AG04450 (cell line): ENCODE measurements at places on chromosomes 3 and 15.

GRCh38 chr15:53520996-53521395, 238.5 kb downstream of the WDR72 start:
- no peak for DNase-seq

DNA sequence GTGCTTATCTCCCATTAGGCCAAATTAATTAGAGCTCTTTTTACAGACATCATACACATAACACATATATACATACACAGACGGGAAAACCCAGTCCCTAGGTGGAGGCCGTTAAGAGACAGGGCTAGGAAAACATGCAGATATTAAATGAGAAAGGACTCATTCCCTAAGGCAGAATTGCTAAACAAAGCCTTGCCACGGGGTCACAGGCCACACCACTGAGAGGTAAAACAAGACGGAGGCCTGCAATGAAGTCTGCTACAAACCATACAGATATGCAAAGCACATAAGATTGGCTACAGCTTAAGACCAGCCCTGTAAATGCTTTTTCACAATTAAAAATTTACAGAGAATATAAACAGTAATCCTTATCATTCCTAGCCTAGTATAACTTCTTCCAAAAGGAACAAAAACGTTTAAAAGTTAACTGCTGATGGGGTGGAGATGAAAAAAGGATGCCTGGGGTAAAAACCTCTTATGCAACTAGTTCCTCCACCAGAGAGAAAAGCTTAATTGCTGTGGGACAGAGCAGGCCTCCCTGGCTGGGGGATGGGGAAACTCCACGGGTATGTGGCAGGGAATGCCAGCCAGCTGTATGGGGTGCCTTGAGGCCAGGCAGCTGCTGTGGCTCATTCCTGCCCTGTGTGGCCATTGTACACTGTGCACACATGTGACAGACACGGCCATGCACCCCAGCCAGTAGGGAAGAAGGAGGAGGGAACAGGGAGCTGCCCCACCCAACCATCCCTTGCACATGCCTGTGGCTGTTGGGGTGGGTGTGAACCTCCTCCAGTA, 481.4 kb upstream of the LMCD1 start:
- DNase-seq = no peak

- peak; percentile 6 for DNase-seq
Observed at GRCh38 chr3:98329392-98330124, 24.1 kb upstream of the OR5K4 start.

GRCh38 chr3:165075695-165076094, 2.6 kb downstream of the SI start:
- DNase-seq = no peak

DNA sequence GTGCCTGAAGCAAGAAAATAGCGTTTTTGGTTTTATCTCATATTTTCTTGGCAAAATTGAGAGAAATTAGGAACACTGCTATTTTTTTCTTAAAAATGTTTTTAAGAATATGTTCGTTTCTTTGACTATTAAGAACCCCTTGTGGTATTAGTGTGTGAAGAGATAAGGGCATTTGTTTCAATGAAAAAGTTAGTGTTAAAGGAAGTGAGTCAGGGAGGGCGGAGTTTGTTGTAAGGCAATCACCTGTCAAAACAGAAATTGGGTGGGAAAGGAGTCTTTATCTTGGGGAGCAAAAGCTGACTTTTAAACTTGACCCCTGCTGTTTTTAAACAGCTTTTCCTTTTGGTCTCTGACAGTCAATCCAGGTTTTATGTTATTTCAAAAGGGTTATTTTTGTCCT, 4.2 kb downstream of the RAP2B start:
- no peak for DNase-seq

GRCh38 chr3:111152496-111152895, 80.9 kb downstream of the NECTIN3 start:
- peak; percentile 34 for DNase-seq

DNA sequence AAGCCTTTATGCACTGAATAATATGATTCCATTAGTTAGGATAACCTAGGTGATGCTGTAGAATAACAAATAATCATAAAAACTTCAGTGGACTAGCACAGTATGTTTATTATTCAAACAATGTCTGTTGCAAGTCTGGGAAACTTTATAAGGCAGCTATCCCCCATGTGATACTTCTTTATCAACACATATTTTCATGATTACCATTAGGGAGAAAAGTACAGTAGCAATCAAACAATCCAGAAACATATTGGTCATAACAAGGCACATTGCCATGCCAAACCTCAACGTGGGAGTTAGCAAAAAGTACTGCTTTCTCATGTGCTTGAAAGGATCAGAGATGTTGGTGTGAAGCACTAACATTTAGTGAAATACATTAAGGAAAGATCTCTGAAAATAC, 35.5 kb downstream of the EOMES start:
- DNase-seq = peak; percentile 77

DNA sequence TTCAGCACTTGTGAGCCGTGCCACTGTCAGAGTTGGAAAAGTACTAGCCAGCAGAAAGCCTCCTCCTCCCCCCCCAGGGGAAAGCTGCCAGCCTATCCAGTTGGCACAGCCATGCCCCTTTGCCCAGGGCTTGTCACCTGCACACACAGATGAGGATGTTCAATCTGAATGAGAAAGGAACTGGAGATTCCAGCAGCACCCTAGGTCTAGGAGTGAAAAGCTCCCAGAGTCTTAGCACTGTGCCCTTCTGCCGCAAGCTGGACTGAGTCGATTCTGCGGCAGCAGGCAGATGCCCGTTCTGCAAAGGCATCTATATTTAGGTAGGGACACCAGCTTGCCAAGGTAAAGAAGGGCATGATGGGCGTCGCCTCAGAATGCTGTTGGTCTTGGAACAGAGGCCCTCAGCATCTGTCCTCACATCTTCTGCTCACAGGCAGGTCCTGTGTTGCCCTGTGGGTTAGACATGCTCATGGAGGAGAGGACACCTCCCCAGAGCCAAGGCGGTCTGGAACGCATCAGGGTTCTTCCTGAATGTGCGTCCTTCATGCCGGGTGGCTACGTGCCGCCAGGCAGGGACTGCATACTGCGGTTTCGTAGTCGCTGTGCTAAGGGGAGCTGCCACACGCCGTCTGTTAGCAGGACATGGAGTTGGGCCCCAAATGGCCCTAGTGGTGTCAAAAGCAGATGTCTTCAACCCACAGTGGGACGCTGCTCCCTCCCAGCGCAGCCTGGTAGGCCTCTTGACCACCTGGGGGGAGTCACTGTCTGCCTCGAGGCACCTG, 109.5 kb downstream of the VGLL4 start:
- DNase-seq = no peak

- DNase-seq = no peak
Observed at GRCh38 chr3:13518516-13518953, 30.4 kb upstream of the FBLN2 start.

- DNase-seq = no peak
Observed at GRCh38 chr15:30929982-30930381, 26.3 kb downstream of the FAN1 start.

GRCh38 chr3:50850639-50851511, 176.1 kb downstream of the DOCK3 start:
- DNase-seq = no peak

DNA sequence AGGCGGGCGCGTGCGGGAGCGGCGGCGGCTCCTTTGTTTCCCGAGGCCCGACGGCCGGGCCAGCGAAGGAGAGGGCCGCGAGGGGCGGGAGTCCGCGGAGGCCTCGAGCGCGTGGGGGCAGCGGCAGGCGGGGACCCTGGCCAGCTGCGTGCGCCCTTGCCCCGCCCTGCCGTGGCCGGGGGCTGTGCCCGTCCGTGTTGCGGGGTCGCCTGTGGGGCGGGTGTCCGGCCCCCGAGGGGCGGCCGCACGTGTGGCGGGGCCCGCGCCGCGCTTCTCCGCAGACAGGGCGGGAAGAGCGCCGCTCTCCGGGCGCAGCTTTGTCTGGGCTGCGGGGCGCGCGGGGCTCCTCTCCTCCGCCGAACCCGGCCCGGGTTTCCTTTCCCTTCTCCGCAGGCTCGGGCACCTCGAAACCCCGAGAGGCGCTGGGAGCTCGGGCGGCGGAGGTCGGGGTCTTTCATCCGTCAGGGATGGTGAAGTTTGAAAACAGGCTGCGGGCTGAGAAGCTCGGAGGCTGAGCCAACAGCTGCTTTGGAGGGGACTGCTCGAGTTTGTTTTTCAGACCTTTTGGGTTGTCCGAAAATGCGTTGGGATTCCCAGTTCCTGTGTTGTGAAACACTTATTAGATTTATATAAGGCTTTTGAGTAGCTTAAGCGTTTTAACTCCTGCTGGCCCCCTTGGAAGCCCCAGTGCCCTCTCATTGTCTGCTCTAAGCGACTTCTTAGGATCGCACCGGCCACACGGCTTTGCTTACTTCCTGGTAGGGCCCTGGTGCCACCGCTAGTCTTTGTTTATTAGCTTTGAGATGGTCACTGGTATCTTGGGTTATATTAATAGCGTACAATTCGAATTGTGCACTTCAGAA, 817 bp downstream of the USP3 start:
- DNase-seq = no peak

GRCh38 chr3:152941859-152942258, 106.9 kb downstream of the P2RY1 start:
- no peak for DNase-seq

DNA sequence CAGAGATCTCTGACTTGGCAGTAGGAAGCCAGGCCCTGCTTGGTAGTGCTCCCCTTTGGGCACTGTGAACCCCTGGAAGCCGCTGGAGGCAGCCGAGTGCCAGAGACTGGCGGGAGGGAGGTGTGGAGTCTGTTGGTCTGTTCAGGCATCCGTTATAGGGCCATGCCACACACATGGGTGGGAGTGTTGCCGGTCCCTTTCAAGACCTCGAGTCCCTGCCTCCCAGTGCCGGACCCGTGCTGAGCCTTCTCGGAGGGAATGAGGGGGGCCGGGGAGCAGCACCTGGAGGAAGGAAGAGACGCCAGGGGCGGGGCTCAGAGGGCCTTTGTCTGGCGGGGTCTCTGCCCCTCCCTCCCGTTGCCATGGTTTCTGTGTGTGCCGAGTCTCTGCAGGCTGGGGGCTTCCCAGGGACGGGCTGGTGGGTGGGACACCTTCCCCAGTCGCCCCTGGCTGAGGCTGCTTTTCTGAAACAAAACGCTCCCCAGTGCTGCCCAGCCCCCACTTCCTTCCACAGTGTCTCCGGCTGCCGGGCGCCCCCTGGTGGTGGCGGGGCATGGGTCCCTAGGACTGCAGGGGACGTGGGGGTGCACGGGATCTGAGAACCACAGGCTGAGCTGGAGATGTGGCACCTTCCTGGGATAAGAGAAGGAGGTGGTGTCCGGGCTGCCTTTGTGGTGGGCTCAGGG, 10.0 kb downstream of the GNAI2 start:
- no peak for DNase-seq

GRCh38 chr3:8756671-8757070, 12.7 kb downstream of the OXTR start:
- no peak for DNase-seq

DNA sequence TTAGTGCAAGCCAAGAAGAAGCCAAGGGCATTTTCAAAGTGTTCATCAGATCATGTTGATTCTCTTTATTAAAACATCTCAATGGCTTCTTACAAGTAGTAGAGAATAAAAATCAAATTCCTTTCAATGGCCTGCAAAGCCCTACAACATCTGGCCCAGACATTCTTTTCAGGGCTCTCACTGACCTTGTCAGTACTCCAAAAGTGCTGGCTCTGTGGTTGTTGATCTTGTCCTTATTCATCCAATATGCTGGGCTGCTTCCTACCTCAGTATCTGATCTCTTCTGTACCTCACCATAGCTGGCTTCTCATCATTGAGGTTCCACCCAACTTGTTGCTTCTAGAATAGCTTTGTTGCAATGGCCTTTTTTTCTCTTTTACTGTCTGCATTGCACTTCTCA, 74.0 kb upstream of the SAMMSON start:
- peak; percentile 33 for DNase-seq

GRCh38 chr3:65877160-65877559, 161.6 kb downstream of the MAGI1 start:
- no peak for DNase-seq

- no peak for DNase-seq
Observed at GRCh38 chr15:50797926-50798325, 32.4 kb upstream of the SPPL2A start.

DNA sequence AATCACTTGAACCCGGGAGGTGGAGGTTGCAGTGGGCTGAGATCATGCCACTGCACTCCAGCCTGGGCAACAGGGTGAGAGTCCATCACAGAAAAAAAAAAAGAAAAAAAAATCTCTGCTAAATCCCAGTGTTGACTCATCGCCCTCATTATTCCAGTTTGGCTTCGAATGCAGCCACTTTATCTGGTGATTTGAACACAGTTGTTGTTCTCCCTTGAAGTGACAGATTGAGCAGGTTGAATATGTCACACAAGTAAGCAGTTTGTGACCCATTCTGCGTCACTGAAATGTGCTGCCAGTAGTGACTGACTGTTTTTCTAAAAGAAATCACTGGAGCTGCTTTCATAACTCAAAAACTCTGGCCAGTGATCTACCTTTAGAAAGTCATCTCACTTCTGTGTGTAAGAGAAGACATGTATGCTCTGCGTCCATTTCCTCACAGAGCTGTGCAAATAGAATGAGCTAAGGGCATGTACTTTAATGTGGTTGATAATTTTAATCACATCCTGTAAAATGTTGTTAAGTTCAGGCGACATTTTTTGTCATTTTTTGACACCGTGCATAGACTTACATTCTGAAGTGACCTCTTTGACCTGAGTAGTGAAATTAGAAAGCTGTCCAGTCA, 12.5 kb downstream of the DOCK3 start:
- no peak for DNase-seq

DNA sequence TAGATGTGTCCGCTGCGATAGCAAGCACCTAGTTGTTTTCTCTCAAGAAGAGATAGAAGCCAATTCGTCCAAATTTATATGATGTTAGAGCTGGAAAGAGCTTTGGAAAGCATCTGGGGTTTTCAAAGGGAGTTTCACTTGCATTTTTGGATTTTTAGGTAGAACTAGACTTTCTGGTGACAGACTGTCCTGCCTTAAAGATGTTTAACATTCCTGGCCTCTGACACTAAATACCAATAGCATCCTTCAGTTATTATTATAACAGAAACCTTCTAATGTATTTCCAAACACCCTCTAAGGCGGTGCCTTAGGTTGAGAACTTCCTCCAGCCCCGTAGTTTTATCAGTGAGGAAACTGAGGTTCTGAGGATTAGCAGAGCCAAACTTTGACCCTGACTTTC, 305.3 kb downstream of the SATB1 start:
- no peak for DNase-seq

GRCh38 chr3:67437090-67437489, 217.3 kb downstream of the SUCLG2 start:
- DNase-seq = no peak

- DNase-seq = no peak
Observed at GRCh38 chr3:36653095-36653494, 111.3 kb downstream of the DCLK3 start.

GRCh38 chr3:112734171-112734570, 93.2 kb upstream of the CCDC80 start:
- DNase-seq = no peak

DNA sequence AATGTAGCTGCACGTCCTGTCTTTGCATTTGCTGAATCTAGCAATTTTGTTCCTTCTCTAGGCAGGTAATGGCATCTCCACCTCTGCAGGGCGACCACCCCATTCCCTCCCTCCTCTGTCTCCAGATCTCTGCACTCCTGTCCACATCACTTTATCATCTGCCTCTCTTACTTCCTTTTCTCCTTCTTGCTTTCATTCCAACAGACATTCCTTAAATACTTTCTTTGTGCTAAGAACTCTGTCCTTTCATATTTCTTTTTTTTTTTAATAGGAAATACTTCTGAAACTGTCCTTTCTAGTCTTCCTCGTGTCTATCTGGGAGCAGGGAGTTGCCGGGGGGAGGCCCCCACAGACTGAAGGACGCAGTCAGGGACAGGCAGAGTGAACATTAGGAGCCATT, 7.2 kb downstream of the ITIH3 start:
- no peak for DNase-seq
